ENCODE measurements at places on chromosomes 6 and 20.

- DNase-seq, result no peak
Observed at GRCh38 chr20:4195499-4195898, 180.1 kb upstream of the RNF24 start.

- DNase-seq, result no peak
Observed at GRCh38 chr6:163825033-163825432, 410.5 kb downstream of the QKI start.

- no peak for DNase-seq
Observed at GRCh38 chr6:132131758-132132157, 180.6 kb upstream of the CCN2 start.

DNA sequence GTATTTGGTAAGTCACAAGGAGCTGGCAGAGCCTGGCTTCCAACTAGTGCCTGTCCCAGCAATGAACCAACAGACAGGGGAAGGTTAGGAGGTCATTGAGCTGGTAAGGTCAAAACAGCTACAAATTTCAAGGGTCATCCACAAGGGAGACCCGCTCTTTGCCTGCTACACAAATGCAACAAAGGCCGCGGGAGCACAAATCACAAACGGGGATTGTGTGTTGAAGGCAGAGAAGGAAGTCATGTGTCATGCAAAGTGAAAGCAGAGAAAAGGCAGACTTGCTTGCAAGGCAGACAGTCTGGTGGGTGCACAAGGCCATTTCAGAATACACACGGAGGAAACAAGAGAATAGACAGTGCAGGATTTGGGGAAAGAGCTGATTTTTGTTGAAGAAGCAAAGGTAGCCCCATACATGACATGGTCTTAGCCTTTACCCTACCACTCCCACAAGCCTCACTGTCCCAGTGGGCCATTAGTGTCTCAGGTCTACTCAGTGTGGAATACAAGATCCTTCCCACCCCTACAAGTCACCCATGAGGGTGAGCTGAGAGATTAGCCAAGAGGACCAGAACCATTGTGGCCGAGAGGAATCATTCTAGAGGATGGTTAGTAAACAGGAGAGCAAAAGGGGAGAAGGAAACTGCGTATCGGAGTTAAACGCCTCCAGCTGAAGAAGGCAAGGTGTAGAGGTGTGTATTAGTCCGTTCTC lies 18.1 kb upstream of the SAMHD1 start:
- DNase-seq, result peak; percentile 57

- no peak for DNase-seq
Observed at GRCh38 chr20:10604865-10605440, 68.8 kb downstream of the JAG1 start.

DNA sequence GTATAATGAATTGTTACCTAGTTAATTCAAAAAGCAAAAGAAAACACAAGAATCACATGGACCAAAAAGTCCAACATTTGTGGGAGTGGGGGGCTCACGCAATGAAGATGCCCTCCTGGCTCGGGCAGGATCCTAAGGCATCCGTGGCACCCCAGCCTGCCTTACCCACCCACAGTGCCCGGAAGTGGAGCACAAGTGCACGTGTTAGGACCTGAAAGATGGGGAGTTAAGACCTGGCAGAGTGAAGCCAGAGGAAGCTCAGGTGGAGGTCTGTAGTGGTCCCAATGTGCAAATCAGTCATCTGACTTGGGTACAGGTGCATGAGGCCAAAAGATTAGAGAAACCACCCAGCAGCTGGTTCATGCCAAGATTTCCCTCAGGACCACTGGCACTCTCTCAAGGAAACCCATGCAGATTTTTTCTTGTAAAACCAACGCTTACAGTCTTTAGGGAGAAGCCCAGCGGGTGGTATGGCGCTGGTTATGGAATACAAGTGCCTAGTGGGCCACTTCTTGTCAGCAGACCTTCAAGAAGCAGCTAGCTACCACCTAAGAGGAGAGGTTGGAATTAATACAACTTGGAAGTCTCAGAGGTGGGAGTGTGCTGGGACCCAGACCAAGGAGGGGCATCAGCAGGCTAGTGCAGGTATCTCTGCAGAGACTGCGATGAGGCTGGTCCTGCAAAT lies 42.1 kb downstream of the BFSP1 start:
- DNase-seq, result no peak

DNA sequence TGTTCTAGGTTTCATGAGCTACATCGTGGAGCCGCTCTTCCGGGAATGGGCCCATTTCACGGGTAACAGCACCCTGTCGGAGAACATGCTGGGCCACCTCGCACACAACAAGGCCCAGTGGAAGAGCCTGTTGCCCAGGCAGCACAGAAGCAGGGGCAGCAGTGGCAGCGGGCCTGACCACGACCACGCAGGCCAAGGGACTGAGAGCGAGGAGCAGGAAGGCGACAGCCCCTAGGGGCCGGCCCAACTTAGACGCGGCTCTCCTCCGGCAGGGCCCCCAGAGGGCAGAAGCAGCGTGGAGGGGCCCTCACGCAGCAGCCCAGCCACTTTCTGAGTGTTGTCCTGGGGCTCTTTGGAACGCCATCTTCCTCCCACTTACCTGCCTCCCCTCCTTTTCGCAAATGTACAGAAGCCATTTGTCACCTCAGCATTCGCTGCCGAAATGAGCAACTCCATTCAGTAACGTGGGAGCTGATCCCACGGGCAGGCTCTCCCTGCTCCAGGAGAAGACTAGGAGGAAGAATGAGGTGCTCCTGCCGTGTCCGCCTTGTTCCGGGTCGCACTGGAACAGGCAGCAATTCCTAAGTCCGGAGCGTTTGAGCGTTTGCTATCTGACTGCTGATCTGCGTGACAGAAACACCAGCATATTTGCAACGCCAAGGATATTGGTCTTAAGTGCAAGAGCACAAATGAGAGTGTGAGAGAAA lies 58.4 kb downstream of the MTFR2 start:
- DNase-seq, result no peak

DNA sequence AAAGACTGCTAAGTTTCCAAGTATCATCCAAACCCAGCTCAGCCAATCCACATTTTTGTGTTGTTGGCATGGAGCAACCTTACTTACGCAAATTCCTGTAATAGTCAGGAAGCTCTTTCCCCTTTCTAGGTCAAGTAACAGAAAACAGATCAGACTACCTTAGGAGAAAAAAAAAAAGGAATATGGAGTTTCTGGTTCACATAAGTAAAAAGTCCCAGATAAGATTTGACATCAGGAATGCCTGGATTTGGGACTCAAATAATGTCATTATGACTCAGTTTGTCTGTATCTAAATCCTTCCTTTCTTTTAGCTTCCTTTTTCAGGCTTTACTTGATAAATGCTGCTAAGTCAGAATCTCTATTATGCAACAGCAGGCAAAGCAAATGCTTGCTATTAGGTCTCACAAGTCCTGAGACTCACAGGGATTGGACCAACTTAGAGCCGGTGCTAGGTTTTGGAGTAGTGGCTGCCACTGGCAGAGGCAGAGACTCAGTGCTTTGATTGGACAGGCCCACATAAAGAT lies 44.5 kb downstream of the NCOA7 start:
- DNase-seq, result no peak

DNA sequence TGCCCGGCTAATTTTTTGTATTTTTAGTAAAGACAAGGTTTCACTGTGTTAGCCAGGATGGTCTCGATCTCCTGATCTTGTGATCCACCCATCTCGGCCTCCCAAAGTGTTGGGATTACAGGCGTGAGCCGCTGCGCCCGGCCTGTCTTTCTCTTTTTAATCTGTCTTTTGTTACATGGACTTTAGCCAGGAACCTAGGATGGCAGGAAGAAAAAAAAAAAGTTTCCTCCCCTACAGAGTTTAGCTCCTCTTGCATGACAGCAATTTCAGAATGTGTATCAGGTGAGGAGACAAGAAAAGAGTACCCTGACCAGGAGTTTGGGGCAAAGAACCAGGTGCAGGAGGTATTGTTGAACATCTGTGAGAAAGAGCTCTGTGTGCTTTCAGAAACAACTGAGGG lies 21.4 kb upstream of the TXLNB start:
- DNase-seq, result no peak

GRCh38 chr20:24604966-24605665 lies 135.7 kb downstream of the SYNDIG1 start:
- no peak for DNase-seq

DNA sequence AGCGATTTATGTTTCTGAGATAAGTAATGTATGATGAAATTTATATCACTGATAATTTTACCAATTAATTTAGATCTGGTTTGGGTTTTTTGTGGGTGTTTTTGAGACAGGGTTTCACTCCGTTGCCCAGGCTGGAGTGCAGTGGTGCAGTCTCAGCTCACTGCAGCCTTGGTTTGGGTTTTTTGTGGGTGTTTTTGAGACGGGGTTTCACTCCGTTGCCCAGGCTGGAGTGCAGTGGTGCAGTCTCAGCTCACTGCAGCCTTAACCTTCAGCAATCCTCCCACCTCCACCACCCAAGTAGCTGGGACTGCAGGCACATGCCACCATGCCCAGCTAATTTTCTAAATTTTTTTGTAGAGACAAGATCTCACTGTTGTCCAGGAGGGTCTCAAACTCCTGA lies 13.0 kb downstream of the MRS2 start:
- no peak for DNase-seq

GRCh38 chr20:37421060-37421905 lies 75.3 kb downstream of the SRC start:
- no peak for DNase-seq

DNA sequence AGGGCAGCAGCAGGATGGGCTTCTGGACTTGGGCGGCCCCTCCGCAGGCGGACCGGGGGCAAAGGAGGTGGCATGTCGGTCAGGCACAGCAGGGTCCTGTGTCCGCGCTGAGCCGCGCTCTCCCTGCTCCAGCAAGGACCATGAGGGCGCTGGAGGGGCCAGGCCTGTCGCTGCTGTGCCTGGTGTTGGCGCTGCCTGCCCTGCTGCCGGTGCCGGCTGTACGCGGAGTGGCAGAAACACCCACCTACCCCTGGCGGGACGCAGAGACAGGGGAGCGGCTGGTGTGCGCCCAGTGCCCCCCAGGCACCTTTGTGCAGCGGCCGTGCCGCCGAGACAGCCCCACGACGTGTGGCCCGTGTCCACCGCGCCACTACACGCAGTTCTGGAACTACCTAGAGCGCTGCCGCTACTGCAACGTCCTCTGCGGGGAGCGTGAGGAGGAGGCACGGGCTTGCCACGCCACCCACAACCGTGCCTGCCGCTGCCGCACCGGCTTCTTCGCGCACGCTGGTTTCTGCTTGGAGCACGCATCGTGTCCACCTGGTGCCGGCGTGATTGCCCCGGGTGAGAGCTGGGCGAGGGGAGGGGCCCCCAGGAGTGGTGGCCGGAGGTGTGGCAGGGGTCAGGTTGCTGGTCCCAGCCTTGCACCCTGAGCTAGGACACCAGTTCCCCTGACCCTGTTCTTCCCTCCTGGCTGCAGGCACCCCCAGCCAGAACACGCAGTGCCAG lies at the start of gene TNFRSF6B:
Gene TNFRSF6B, plus strand, starts transcription at position 25 of the 729 bp plus-strand sequence. Its CDS starts 116 bp downstream, at position 141.
- DNase-seq, result no peak

- peak; percentile 27 for DNase-seq
Observed at GRCh38 chr20:47610247-47610944, 108.7 kb downstream of the NCOA3 start.

- no peak for DNase-seq
Observed at GRCh38 chr20:17500826-17501225, 30.4 kb downstream of the BFSP1 start.

- no peak for DNase-seq
Observed at GRCh38 chr20:63150391-63150898, 65.5 kb downstream of the YTHDF1 start.

DNA sequence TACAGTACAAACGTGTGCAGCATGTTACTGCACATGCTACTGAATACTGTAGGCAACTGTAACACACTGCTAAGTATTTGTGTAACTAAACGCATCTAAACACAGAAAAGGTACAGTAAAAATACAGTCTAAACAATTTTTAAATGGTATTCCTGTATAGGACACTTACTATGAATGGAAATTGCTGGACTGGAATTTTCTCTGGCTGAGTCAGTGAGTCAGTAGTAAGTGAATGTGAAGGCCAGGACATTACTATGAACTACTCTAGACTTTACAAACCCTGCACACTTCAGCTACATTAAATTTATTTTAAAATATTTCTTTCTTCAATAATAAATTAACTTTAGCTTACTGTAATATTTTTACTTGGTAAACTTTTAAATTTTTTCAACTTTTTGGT lies 225.0 kb upstream of the TENT5A start:
- no peak for DNase-seq

- DNase-seq, result no peak
Observed at GRCh38 chr20:34627458-34627857, 49.4 kb downstream of the PIGU start.

DNA sequence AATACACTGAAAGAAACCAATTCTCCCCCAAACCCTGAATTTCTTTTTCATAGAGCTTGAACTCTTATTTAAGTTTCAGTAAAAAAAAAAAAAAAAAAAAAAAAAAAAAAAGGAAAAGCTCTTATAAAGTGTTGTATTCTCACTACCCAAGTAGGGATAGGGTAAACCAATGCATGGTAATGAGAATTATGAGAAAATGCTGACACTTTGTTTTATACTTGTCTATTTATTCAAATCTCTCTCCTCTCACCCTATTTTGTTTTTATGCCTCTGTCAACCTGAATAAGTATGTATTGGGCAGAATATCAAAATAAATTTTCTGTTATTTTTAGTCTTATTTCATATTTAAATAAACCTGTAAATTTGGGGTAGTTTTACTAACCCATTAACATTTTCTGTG lies 181.9 kb downstream of the GJA1 start:
- no peak for DNase-seq

GRCh38 chr6:25489399-25489798 lies 162.6 kb upstream of the SCGN start:
- no peak for DNase-seq

DNA sequence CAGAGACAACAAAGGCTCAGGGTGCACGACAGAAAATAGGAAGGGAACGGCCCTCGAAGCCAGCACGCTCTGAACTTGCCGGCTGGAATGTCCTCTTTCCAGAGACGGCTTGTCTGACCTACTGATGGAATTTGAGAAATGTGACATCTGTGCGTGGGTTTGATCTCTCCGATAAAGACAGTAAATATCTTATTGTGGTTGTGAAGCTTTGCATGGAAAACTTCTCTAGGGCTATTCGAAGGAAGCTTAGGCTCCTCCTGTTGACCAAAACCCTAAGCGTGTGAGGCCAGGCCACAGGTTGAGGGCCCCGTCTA lies 247.3 kb downstream of the ZNF217 start:
- no peak for DNase-seq

DNA sequence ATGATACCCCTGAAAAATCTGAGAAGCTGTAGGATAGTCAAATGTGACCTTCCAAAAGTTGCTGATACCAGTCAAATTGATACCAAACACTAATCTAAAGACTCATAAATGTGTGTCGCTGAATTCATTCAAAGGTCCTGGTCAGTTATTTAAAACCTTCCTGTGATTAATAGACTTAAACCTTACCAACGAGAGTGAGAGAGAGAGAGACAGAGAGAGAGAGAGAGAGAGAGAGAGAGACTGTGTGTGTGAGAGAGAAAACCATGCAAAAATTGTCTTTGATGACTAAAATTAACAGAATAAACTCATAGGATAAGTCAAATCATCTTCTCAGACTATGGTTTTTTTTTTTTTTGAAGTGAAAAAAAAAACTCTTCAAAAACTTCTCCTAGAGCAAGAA lies 370.9 kb upstream of the HS3ST5 start:
- DNase-seq, result no peak

GRCh38 chr6:36349240-36349639 lies 12.6 kb upstream of the BNIP5 start:
- DNase-seq, result no peak

GRCh38 chr6:39378175-39378959 lies 55.9 kb upstream of the KCNK16 start:
- DNase-seq, result no peak

GRCh38 chr6:140711019-140711613 lies 1336.7 kb upstream of the CITED2 start:
- DNase-seq, result no peak

Measured in CD4-positive, alpha-beta T cell treated with Interferon alpha-2 for 1 hour (primary cell).